ENCODE measurements at places on chromosomes 13 and 19.

DNA sequence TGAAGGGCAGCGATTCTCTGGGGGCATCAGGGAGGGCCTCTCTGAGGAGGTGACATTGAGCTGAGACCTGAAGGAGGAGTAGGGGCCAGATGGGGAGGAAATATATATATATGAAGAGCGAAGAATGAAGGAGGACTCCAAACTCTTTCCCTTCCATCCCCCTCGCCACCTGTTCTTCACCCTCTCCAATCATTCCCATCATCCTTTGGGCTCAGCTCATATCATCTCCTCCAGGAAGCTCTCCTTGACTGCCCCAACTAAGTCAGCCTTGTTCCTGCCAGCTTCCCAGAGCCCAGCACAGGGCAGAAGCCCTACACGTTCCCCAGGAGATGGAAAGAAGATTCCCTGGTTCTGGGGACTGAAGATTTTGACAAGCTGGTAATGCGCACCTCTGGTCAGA lies 33.0 kb upstream of the SEMA6B start:
- DNase-seq, result no peak

- no peak for DNase-seq
Observed at GRCh38 chr13:76837801-76838200, 48.4 kb downstream of the KCTD12 start.

DNA sequence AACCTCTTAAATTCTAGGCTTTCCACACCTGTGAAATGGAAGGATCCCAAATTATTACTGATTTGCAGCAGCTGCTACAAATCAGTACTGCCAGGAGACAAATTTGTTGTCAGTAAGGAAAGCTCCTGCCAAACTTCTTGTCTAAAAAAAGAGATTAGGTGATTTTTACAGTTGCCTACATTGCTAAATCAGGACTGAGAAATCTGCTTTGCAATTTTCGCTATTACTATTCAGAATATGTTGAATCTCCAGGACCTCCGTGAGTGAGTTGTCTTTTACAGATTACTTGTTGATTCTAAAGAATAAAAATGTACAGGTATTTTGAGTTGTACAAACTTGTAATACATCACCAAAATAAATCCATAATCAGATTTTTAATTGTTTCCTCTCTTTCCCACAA lies 1815.9 kb downstream of the PCDH9 start:
- no peak for DNase-seq

- DNase-seq, result no peak
Observed at GRCh38 chr19:31513841-31514240, 164.6 kb upstream of the TSHZ3 start.

GRCh38 chr13:60163478-60164233 lies at the start of gene DIAPH3:
Gene DIAPH3 (minus strand): TSS chr13:60163928. CDS start chr13:60163766, 162 bp downstream.
- peak; percentile 90 for DNase-seq

DNA sequence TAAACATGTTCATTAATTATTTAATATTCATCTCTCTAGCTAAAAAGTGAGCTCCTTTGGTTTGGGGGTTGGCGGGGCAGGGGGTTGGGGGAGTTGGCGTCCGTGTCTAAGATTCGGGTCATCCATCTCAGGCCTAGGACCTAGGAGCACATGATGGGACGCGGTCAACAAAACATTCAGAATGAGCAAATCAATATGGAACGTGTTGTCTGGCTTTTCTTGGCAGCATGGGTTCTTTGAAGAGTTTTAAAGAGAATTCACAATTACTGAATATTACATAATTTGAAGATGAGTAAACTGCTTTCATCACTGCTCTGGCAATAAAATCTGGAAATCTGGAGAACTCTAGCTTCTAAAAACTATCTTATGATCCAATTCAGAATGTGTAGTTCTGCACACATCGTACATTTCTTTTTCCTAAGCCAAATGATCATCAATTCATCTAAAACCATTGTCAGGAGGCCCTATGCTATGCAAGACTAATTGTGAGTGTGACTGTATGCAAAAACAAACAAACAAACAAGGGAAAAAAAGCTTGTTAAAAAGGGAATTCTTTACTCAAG lies 5.4 kb upstream of the ARGLU1 start:
- DNase-seq, result no peak

DNA sequence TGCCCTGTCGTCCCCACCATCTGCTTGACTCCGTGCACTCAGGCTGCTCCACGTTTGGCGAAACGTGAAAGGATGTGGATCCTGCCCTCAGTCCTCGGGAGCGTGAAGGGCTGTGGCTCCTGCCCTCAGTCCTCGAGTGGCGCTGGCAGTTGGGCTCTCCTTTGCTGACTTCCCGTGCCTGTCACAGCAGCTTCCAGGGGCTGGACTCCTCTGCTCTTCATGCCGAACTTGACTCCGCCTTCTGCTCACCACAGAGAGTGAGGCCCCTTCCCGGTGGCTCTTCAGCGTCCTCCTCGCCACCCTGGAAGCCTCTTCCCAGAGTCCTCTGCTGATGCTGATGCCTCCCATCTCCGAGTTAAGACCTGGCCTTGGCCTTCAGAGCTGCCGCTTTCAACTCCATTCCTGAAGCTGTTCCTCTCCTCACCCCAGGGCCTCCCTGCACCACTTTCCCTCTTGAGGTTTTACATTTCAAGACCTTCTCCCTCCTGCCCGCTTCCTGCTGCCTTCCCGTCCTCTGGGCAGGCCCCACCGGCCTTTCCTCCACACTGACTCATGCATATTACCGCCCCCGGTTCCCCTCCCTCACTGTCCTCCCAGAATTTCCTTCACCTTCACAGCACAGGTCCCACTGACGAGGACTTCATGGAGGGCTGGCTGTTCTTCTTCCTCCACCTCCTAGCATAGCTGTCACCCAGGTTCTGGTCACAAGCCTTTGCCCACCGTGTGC lies 111.7 kb downstream of the SHISA2 start:
- no peak for DNase-seq

DNA sequence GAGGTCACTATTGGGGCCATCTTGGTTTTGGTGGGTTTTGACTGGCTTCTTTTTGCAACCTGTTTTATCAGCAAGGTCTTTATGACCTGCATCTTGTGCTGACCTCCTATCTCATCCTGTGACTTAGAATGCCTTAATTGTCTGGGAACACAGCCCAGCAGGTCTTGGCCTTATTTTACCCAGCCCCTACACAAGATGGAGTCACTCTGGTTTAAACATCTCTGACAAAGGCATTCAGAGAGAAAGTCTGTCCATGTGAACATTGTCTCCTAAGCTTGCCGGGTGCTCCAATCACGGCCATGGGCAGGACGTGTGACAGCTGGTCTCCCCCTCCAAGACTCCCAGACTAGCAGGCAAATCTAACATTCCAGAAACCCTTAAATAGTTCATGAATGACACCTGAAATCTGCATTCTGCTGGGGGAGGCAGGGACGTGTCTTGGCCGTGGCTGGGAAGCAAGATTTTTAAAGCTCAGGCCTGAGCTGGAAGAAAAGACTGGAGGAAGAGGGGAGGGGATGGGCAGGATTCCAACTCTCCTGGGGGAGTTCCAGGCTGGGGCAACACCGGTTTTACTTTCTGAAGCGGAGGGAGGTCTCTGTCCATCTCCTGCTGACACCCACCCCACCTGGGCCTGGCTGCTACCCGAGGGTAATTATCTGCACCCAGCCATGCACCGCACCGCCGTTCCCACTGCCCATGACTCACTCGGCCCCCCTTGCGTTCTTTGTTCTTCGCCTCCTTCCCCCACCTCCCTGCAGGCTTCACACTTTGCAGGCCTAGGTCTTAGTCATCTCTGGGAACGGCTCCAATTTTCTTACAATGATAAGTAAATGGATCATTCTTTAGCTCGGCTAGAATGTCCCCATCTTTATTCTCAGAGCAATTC lies 11.6 kb upstream of the OR1M1 start:
- no peak for DNase-seq

GRCh38 chr19:18687740-18688465 lies 4.4 kb downstream of the CRTC1 start:
- no peak for DNase-seq

DNA sequence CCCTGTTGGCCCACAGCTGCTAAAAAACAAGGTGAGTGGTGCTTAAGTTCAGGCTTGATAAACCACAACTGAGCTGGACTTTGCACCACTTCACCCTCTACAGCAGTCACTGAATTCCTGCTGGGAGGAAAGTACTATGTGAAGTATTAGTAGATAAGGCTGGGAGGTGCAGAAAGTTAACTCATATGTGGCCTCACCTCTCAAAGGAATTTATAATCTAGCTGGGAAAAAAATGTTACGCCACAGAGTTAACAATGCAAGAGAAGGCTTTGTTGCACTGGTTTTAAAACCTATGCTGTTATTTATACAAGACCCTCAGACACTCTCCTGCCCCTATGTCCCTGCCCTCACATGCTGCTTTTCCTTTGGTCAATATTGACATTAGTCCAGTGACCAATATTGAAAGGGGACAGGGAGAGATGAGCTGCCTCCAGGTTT lies 60.9 kb downstream of the LIG4 start:
- no peak for DNase-seq

GRCh38 chr19:35126624-35126959 lies 8.3 kb downstream of the LGI4 start:
- DNase-seq, result no peak

GRCh38 chr13:30619731-30620130 lies 2.0 kb downstream of the USPL1 start:
- no peak for DNase-seq

GRCh38 chr13:100987948-100988347 lies 313.4 kb upstream of the TMTC4 start:
- no peak for DNase-seq

DNA sequence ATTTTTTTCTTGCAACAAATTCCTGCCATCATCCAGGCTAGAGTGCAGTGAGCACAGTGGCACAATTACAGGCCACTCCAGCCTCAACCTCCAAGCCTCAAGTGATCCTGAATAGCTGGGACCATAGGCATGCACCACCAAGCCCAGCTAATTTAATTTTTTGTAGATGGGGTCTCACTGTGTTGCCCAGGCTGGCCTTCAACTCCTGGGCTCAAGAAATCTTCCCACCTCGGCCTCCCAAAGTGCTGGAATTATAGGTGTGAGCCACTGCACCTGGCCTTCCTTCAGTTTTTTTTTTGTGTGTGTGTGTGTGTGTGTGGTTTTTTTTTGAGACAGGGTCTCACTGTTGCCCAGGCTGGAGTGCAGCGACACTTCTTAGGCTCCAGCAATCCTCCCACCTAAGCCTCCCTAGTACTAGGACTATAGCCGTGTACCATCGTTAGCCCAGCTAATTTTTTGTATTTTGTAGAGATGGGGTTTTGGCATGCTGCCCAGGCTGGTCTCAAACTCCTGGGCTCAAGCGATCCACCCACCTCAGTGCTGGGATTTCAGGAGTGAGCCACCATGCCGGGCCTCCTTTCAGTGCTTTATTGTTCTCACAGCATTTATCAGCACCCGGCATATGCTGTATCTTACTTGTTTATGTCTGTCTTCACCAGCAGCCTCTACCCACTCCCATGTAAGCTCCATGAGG lies 5.9 kb upstream of the SRRM5 start:
- DNase-seq, result no peak

DNA sequence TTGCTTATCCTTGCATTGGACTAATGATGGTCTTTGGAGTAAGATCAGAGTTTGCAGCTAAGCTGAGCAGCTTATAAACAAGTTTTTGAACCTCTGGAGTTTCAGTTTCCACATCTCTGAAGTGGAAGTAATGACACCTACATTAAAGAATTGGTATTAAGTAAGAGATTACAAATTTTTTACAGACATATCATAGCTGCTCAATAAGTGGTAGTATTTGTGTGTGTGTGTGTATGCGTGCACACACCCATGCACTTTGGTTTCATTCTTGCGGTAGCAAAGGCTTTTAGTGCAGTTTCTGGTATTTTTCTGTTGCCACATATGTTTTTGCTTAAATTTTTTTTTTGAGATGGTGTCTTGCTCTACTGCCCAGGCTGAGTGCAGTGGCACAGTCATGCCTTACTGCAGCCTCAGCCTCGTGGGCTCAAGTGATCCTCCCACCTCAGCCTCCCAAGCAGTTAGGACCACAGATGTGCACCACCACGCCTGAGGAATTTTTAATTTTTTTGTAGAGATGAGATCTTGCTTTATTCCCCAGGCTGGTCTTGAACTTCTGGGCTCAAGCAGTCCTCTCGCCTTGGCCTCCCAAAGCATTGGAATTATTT lies 4.5 kb downstream of the NAA16 start:
- no peak for DNase-seq

DNA sequence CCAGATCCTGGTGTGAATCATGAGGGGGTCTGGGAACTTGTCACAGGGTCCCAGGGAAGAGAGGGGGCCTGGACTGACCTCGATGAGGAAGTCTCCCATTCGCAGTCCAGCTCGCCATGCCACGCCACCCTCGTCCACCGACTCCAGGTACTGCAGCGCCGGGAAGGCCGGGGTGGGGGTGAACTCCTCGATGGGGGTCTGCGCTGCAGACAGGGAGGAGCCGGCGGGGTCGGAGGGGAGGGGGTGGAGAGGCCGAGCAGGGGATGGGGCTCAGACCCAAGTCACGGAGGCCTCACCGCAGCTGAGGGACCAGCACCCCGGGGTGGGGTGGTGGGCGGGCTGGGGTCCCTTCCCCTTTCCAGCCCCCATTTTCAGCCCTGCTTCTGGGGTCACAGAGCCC lies 30.8 kb downstream of the SHANK1 start:
- no peak for DNase-seq

DNA sequence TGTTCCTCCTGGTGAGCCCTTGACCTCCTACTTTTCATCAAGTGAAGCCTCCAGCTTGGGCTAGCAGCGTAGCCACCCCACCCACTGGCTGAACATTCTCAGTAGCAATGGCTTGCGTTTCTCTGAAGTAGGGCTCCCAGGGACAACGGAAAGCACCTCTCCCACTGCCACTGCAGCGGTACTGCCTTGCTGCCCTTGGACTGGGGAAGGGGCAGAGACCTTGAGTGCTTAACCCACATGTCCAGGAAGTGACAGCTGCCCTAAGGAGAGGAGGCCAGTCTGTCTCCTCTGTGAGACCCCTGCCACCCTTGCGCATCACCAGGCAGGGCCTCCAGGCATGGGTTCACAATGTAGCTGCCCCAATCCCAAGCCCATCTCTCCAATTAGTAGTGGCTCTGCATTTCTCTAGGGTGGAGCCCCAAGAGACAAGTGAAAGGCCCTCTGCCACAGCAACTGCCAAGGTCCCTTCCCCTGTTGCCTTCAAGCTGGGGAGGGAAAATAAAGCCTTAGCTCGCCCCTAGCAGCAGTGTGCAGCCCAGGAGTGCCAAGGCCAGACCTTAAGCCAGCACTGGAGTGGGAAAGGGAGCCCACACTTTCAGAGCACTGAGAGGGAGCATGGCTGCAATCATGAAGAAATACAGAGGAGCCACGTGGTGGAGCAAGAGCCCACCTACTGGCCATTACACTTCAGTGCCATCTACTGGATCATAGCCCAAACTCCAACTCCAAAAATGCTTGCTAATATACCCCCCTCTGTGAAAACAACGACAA lies 175.9 kb upstream of the TRPC4 start:
- DNase-seq, result no peak
